ENCODE measurements at places on chromosomes 16 and 17.
A peak's percentile ranks its signal among the peaks of the same experiment; 100 is the strongest.

DNA sequence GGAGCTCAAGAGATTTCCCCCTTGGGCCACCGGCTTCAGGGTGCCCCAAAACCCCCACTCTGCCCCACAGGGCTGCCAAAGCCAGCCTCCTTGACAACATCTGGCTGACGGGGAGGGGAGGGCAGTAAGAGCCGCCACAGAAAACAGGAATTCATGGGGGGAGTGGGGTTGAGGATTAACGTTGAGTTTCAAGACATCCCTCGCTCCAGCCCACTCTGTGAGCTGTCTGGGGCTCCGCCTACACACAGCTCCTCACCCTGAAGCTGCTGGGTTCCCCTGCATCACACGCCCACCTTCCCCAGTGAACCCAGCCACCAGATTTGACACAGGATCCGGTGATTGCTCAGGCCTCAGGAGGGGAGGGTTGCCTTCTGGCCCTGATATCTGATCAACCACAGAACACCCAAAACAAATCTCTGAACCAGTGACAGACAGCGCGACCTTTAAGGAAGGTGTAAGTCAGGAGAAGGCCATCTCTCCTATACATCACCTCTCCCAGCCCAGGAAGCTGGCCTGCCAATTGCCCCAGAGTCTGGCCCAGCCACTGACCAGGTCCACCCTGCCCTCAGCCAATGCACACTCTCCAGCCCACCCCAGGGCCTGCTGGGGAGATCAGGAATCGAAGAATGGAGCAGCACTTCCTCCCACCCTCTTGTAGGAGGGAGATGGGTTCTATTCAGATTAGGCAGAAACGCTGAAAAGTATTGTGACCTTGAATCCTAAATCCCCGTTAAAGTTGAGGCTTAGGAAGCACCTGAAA, 132.1 kb downstream of the CLEC16A start:
- peak; percentile 83 for DNase-seq

DNA sequence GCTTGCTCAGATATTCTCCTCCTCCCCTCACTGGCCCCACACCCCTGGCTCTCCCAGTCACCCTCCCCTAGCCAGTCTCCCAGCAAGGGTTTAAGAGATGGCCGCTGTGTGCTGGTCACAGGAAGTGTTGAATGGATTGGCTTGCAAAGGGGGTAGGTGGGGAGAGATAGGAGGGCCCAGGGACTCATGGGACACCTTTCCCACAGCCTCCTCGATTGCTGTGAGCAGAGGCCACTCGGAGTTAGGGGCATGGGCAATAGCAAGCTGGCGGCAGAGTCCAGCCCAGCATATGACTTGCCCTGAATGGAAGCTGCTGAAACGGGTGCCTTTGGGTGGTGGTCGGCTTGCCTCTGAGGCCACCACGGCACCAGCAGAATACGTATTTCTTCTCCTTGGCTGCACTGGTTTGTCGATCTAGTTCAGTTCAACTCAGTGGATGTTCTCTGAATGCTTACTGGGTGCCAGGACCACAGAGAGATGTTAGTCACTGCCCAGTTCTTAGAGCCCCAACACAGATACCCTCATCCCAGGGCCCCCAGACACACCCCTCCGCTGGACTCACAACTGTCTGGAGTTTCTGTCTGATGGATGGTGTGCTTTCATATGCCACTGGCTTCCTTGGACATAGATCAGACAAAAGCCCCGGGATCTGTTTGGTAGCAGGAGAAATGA, 6.0 kb downstream of the WFIKKN2 start:
- DNase-seq: no peak

- no peak for DNase-seq
Observed at GRCh38 chr17:79670537-79671084, 59.8 kb upstream of the RBFOX3 start.

GRCh38 chr17:27701963-27702362, 71.0 kb downstream of the LGALS9 start:
- no peak for DNase-seq

- DNase-seq: no peak
Observed at GRCh38 chr16:47925811-47926460, 229.9 kb downstream of the ABCC12 start.

DNA sequence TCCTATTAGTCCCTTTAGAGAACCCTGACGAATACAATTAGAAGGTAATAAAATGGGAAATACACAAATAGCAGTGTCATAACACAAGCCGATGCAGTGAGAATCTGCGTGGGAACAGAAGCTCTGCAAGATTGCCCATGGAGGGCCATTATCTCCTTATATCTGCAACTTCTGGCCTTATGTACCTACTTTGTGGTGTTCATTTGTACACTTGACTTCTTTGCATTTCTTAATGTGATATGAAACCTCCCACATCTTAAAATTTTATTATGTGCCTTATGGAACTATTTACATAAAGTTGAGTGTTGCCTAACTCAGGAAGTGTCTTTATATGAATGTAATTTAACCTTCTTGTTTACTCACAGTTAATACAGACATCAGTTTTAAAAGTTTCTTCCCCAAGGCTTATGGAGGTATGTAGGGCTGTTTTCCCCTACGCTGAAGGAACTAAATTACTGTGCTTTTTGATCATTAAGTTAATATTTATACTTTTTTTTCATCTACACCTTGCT, 10.1 kb upstream of the TANC2 start:
- DNase-seq: no peak

- no peak for DNase-seq
Observed at GRCh38 chr16:53958341-53958880, 254.5 kb downstream of the FTO start.

GRCh38 chr16:20735490-20735889, 6.1 kb downstream of the THUMPD1 start:
- DNase-seq: no peak

DNA sequence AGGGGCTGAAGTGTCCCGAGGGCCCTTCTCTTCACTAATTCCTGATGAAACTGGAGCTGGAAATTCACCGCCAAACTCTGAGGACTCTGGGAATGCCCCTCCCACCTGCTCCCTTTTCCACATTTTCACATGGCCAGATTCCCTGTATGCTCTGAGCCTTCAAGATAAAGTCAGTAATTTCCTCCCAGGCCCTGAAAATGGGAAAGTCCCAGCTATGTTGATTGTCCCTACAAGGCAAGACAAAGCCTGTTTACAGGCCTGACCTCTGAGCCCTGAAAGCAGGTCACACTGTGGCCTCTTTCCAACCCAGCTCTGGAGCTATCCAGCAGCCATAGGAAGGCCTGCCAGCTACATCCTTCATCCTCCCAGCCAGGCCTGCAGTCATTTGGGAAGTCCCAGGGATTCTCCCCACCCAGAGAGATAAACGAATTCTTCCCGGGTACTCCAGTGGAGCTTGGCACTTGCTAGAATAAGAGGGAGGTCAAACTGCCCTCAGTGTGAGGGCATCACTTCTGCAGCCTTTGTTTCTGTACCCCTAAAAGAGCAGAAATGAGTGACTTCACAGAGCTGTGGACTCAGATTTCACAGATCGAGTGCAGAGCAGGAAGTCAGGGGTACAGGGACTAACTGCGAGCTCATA, 19.6 kb upstream of the CCL2 start:
- DNase-seq: no peak

- DNase-seq: peak; percentile 51
Observed at GRCh38 chr16:1338119-1338730, 4.8 kb downstream of the BAIAP3 start.

GRCh38 chr17:38730526-38731379, 612 bp downstream of the CISD3 start:
- no peak for DNase-seq

DNA sequence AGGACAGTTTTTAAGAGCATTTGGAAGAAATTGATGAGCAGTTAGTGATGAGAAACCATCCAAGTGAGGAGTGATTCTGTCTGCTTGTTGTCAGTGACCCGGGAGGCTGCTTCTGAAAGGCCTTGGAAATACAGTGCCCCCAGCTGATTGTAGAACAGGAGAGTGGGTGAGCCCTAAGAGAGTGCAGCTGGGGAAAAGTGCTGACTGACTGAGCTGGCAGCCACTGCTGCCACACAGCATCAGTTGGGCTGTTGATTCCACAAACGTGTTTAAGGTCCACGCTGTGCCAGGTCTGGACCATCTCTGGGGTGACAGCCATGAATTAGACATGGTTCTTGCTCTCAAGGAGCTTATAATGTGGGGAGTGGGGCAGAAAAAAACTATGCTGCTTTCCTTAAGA, 18.9 kb downstream of the NUP93 start:
- no peak for DNase-seq

DNA sequence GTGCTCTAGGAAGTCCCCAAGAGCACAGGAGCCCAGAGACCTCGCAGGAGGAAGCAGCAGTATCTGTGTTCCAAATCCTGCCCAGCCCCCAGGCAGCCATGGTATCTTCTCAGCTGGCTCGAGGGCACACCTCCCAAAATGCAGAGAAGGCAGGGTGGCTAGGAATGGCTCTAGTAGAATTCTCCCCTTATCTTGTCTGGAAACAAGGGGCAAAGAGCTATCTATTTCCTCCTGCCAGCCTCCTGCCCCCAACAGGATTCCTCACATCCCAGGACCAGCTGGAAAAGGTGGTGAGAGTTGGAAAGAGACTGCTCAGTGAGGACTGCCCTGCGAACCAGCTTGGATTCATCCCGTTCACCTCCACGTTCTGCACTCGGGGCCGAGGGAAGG, 8.6 kb upstream of the TSPOAP1 start:
- DNase-seq: peak; percentile 55

- peak; percentile 12 for DNase-seq
Observed at GRCh38 chr16:20901436-20902112, 1.0 kb downstream of the LYRM1 start.

- DNase-seq: no peak
Observed at GRCh38 chr17:60230358-60230757, 80.6 kb downstream of the CA4 start.

GRCh38 chr16:14095883-14096551, 24.9 kb downstream of the MRTFB start:
- no peak for DNase-seq

GRCh38 chr16:477301-478157, 50.0 kb upstream of the CAPN15 start:
- no peak for DNase-seq

GRCh38 chr16:48963306-48963705, 318.3 kb downstream of the CBLN1 start:
- DNase-seq: no peak

GRCh38 chr16:15553313-15554088, 89.5 kb downstream of the MARF1 start:
- peak; percentile 53 for DNase-seq

DNA sequence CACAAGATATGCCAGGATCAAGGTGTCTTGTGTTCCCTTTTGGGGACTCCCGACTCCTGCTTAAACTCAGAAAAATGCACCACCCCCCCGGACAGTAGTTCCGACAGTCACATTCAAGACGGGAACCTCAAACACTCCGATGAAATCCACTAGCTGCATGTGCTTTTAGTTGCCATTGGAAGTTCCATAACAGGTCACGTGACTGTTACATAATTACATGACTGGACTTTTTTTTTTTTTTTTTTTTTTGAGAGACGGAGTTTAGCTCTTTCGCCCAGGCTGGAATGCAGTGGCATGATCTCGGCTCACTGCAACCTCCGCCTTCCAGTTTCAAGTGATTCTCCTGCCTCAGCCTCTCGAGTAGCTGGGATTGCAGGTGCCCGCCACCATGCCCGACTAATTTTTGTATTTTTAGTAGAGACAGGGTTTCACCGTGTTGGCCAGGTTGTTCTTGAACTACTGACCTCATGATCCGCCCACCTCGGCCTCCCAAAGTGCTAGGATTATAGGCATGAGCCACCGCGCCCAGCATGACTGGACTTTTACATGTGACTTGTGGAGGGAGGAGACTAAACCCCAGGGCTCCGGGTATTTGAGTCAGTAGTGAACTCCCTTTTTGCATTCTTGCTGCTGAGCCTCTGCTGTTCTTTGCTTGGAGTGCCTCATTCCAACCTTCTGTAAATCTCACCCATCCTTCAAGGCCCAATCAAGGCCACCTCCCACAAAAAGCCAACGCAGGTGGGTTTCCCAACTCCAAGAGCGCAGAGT, 1.6 kb downstream of the SIRT7 start:
- DNase-seq: peak; percentile 23

- peak; percentile 46 for DNase-seq
Observed at GRCh38 chr16:66515596-66516508, 34.1 kb downstream of the TK2 start.

Measured in activated T-cell treated with anti-CD3 and anti-CD28 coated beads, Interleukin-2, amount 50 U/mL, for 72 hours (primary cell).